ENCODE measurements at places on chromosomes 12 and 14.

DNA sequence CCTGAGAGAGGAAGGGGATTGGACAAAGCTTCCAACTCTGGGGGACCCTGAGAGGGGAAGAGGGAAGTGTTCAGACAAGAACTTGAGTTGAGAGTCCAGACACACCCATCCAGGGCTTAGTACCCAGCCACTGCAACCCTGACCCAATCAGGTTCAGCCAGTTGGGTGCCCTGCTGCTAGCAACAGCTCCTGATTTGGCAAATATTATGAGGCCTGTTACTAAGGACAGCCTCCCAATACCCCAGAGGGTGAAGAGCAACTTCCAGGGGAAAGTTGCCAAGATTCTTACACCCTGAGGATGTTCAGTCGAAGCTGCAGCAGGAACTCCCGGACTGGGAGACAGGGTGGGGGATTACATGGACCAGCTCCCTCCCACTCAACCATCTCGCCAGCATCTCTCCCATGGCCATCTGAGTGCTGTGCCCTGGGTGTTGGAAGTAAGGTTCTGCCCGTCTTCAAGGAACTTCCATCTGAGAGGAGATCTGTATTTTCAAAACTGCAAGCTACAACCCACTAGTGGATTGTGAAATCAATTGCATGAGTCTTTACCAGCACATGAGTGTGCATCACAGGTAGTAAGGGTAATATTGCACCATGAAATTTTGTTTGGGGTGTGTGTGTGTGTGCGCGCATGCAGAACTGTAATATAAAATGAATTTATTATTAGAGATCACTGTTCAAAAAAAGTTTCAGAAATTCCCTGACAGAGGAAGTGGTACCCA lies 11.5 kb upstream of the KRT78 start:
- no peak for DNase-seq

GRCh38 chr12:105555556-105556295 lies 225.2 kb downstream of the C12orf75 start:
- DNase-seq, result no peak

- DNase-seq, result no peak
Measured at GRCh38 chr12:132986885-132987225, 688 bp downstream of the ZNF26 start.

DNA sequence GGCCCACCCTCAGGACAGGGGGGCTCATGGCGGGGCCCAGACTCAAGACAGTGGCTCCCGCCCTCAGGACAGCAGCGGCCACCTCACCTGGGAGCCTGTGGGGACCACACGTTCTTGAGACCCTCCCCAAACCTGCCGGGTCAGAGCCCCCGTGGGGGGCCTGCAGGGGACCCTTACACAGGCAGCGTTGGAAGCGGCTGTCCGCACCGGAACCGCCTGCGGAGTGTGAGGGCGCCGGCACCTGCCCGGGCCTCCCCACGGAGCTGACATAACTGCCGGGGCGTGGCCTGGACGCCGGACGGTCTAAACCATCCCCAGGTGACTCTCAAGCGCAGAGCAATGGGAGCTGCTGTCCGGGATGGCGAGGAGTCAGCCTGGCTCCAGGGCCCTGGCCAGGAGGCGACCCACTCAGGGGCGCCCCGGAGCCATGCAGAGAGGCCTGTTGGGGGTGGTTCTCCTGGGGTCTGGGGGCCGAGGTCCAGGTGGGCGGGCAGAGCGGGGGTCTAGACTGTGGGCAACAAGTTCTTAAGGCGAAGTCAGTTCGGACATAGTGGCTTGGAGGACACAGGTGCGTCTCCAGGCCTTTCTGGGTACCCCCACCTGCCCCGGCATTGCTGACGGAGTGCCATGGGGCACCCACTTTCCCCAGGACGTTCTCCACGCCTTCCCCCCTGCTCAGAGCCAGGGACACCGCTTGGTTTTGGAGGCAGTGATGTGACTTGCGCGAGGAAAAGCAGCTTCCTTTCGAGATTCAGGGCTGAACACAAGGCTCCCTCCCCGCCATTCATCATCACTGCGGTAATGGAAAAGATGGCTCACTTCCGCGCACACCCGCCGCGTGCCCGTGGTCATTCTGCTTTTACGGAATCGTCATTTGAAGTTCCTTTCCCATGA lies 23.2 kb downstream of the GALNT9 start:
- no peak for DNase-seq

- DNase-seq, result peak; percentile 19
Measured at GRCh38 chr12:32302218-32303173, 96.9 kb upstream of the FGD4 start.

- no peak for DNase-seq
Measured at GRCh38 chr12:107894589-107894988, 120.1 kb downstream of the ASCL4 start.

- no peak for DNase-seq
Measured at GRCh38 chr12:85657251-85657650, 179.0 kb downstream of the RASSF9 start.

GRCh38 chr14:69994002-69994401 lies 114.8 kb downstream of the SMOC1 start:
- DNase-seq, result no peak

DNA sequence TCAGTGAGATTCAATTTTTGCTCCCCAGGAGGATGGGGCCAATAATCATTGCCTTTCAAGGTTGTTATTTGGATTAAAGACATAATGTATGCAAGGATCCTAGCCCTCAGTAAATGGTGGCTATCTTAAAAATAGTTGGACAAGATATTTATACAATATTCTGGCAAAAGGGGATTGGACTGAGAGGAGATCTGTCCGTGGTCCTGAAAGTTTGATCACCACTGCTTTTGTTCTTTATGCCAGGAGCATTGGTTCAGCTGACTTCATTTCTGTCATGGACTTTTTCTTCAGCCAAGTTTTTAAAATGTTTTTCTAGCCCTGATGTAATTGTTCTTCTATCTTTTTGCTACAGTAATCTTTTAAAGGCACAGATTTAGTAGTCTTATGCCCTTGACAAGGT lies 70.2 kb upstream of the TCL1A start:
- no peak for DNase-seq

DNA sequence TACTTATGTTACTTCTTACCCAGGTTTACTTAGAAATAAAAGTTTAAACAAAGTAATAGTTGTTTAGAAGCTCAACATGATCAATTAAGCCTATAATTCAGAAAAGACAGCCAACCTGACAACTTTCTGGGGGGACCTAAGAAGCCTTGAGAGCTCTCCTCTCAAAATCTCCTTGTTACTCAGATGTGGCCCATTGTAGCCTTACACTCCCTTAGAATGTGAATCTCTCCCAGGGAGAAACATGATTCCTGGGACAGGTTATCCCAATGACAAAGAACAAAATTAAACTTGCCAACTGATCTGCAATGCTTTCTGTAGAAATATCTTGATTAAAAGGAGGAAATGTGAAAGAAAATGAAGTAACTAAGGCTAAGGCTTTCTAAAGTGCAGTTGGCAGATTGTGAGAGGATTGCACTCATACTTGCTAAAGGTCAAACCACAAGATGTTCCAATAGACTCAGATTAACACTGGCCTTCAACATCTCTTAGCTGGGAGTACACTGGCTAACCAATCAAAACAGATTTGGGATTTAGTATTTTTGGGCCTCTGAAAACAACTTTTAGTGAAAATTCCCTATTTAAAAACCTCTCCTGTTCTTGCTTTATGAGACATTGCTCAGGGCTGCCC lies 72.3 kb upstream of the TMX1 start:
- DNase-seq, result no peak

DNA sequence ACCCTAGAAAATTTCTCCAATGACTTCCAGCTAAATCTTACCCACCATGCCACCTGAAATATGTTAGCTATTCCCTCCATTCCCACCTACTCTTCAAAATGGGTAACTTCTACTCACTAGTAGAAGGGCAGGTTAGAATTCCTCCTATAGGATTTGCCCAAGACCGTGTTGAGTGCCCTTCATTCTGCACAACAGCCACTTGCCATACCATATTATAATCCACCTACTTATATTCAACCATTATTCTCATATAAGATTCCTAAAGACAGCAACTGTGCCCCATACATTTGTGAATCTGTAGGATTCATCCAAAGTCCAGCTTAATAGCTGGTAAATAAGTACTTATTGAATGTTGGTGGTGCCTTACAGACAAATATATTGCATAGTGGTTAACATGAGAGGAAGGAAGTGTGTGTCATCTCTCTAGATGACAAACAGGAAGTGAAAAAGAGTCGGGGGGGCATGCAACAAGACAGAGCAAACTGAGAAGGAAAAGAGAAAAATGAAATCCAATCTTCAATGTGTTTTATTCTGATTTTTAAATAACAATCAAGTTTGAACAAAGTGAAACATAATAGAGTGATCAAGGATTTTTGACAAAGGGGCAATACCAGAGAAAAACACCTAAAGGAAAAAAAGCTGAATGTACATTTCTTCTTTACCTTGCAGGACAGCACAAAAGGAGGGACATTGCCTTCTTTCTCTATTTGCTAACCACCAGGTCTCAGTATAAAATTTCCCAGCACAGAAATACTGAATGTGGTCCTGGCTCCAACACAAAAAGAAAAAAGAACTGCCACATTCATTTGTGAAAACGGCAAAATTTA lies 389.3 kb upstream of the USP15 start:
- no peak for DNase-seq

DNA sequence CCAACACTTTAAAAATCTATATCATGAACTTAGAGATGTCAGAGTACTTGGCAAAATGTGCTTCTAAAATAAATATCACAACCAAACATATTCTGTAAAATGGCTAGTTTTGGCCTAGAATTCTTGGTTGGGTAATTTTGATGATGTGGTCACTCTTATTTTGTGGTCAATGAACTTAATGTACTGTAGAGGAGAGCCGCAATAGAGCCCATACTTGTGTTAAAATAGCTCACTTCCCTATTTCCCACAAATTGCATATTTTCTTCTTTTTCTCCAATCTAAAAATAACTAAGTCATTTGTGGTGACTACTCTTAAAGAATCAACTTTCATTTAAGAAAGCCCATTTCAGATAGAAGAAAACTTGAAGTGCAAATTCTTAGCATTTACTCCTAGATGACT lies 619.4 kb downstream of the CCER1 start:
- DNase-seq, result no peak

DNA sequence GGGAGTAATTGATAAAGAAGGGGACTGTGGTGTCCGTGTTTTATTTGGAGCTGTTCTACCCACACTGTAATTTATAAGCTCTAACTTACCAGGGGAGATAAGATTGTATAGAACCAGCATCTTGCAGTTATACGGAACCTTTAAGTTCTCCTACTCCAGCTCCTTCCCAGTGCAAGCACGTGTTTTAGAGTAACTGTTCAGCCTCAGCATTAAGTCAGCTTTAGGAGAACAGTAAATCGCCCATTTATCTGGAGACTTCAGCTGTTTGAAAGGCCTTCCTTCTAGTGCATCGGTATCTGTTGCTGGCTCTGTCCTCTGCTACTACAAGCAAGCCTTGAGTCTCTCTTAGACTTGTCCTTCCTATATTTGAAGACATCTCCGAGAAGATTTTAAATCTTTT lies 95.6 kb downstream of the ETV6 start:
- DNase-seq, result no peak

- DNase-seq, result peak; percentile 48
Measured at GRCh38 chr14:104978746-104979691, 845 bp upstream of the AHNAK2 start.

GRCh38 chr12:85191-85666 lies 18.7 kb downstream of the IQSEC3 start:
- DNase-seq, result no peak

All from NCI-H146 (cell line).